ENCODE measurements at places on chromosomes 5 and 9.
A peak's percentile ranks its signal among the peaks of the same experiment; 100 is the strongest.

- no peak for DNase-seq
Observed at GRCh38 chr5:124444147-124444775, 302.2 kb downstream of the ZNF608 start.

- peak; percentile 68 for DNase-seq
Observed at GRCh38 chr5:33441241-33442177, 744 bp downstream of the TARS1 start.

DNA sequence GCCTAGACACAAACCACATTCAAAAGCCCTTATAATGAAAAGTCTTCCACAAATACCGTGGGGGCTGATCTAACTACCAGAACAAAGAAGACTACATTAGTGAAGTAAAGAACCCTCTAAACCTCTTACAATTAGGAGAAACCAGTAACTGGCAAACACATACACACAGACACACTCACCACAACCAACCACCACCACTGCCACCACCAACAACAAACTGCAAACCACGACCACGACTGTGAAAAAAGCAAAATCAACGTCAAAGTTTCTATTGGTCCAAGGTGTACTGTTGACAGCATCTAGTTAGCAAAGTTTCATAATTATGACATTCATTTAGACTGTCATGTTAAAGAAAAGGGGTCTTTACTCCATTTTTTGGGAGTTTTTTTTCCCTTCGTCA lies 2.7 kb downstream of the CDO1 start:
- DNase-seq: no peak

DNA sequence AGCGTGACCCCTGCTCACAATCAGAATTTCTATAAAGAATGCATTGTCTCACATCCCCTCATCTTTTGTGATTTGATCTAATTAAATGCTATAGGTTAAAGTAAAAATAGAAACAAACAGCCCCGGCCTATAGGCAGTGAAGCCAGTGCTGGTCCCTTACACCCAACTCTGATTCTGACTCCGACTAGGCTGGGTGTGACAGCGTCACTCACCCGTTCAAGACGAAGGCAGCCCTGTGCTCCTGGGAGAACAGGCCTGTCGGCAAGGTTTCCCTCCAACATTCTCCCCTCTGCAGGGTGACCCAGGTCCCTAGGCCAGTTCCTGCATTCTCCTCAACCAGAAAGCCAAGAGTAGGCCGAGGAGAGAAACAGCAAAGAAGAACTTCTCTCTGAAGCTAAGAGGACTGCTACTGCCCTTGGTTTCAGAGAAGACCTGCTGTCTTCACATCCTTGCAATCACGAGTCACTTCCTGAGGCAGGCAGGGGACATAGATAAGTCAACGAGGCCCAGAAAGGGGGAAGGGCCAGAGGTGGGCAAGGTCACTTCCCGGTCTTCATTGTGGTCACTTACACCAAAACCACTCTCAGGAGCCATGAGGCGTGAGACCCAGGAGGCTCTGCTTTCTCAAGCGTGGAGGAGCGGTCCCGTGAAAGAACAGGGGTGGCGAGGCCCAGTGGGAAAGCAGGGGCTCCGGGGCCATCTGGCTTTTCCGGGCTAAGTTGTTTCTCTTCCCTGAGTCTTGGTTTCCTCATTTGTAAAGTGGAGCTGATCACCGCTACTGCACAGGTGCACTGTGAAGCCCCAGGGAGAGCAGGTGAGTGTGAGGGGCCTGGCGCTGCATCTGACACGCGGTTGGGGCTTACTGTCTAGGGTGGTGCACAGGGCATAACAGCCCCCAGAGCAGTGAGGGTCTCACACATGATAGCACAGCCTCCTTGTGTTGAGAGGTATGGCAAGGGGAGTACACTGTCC lies 200.8 kb downstream of the CRB2 start:
- peak; percentile 29 for DNase-seq

DNA sequence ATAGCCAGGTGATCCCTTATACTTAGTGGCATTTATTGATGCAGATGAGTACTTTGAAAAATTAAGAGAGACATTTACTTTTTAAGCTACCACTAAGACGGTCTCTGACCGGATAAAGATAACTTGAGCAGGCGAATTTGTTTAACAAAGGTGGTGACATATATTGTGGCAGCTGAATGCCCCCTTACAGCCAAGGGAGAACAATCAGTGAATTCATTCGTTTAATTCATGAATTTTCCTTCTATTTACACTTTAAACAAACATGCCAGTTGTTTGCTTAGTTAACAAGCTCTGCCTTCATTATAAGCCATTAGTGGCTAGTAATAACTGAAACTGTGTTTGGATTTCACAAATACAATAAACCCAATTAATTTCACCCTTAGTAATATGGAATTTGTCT lies 187.1 kb downstream of the AOPEP start:
- DNase-seq: no peak
